Activated naive CD8-positive, alpha-beta T cell treated with anti-CD3 and anti-CD28 coated beads, Interleukin-2, amount 10 ng/mL, durations not matched to agents 7 days and 5 days (primary cell): ENCODE measurements at places on chromosomes 3 and 15. TPM values are rescaled to one million over a fixed set of nuclear protein-coding genes. Genes with fewer than 3 reads are reported as not detected.

DNA sequence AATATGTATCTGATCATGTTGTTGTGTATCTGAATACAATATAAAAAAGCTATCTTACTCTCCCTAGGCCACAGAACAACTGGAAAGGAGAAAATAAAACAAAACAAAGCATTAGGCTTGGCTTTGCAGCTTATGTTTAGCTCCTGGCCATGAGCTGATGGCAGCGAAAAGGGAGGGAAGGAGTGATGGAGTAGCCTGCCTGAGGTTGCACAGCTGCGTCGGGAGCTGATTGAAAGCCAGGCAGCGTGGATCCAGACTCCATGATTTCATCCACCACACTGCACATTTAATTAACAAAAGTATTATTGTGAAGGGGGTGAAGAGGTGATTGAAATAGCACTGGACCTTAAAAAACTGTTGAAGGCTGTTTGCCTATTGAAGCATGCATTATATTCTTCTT, 212.2 kb downstream of the GABRG3 start:
- DNase-seq: no peak

The C3orf52 gene
- 2.1 TPM for total RNA-seq

The FBXO40 gene
- not detected for total RNA-seq

The PTPN9 gene
- 35.8 TPM for total RNA-seq

DNA sequence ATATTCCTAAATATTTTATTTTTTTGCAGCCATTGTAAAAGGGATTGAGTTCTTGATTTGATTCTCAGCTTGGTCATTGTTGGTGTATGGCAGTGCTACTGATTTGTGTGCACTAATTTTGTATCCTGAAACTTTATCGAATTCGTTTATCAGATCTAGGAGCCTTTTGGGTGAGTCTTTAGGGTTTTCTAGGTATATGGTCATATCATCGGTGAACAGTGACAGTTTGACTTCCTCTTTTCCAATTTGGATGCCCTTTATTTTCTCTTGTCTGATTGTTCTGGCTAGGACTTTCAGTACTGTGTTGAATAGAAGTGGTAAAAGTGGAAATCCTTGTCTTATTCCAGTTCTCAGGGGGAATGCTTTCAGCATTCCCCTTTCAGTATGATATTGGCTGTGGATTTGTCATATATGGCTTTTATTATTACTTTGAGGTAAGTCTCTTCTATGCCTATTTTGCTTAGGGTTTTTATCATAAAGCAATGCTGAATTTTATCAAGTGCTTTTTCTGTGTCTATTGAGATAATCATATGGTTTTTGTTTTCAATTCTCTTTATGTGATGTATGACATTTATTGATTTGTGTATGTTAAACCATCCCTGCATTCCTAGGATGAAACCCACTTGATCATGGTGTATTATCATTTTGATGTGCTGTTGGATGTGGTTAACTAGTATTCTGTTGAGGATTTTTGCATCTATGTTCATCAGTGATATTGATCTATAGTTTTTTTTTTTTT, 11.4 kb upstream of the SLC9A9 start:
- DNase-seq: no peak

- DNase-seq: no peak
Measured at GRCh38 chr15:40543631-40544294, 21.1 kb downstream of the CCDC32 start.

- DNase-seq: no peak
Measured at GRCh38 chr15:40439461-40439959, 1.2 kb upstream of the BAHD1 start.

GRCh38 chr3:9732080-9732739, 675 bp downstream of the BRPF1 start:
- DNase-seq: peak; percentile 78

GRCh38 chr15:60421544-60421943, 23.8 kb upstream of the ANXA2 start:
- DNase-seq: no peak

- no peak for DNase-seq
Measured at GRCh38 chr3:10370429-10370828, 49.5 kb upstream of the SEC13 start.

The GABRR3 gene
- total RNA-seq: not detected

DNA sequence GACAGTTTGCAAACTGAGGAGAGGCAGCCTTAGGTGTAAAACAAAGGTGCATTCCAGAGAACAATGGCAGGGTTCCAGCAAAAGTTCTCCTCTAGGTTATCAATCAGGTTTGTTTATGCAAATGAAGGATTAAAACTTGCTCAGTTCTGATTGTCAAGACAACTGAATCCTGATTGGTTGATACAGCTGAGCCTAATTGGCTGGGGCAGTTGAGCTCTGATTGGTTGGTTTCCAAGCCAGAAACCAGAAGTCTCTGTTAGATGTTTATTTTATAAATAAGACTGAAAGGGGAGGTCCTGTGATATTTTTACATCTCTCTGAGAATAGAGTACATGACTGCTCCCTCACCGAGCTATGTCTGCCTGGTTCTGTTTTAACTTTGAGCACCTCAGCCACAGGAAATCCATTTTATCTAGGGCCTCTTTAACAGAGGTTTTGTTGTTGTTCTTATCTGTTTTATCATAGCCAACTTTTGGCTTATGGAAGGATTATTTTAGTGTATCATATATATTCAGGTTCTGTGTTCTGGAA, 37.8 kb downstream of the PPM1L start:
- DNase-seq: no peak

GRCh38 chr3:191631496-191631895, 170.5 kb downstream of the PYDC2 start:
- DNase-seq: no peak

DNA sequence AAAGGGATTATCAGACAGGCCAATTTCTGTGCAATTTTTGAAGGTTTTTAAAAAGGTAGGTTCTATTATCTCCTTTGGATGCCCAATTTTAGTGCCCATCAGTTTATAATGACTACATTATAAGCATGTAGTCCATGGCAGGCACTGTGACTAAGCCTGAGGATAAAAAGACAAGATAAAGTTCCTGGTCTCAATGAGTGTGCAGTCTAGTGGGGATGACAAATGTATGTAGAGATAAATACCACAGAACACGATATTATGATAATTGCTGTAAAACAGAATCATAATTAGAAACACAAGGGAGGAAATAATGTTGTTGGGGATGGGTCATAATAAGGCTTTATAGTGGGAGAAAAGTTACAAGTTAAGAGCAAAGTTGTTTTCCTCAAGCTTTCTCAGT, 163.1 kb downstream of the ZNF385D start:
- DNase-seq: no peak

GRCh38 chr15:85326291-85326690, 54.1 kb upstream of the AKAP13 start:
- no peak for DNase-seq

DNA sequence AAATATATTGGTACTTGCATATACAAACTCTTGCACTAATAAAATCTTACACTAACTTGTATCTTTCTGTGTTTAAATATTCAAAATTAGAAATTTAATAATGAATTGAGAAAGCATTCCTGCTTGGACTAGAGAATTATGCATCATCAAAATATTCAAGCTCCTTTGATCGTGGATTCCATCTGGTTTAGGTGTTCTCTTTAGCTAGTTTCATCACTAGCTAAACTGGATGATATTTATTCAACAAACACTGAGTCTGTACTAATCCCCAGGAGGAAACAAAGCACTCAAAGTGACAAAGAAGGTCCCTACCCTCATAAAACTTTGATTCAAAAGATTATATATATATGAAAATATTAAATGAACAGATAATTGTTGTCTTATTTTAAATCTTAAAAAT, 1360.9 kb upstream of the ALCAM start:
- DNase-seq: no peak

GRCh38 chr3:64872345-64872744, 184.5 kb upstream of the ADAMTS9 start:
- no peak for DNase-seq

GRCh38 chr3:125231895-125232294, 19.3 kb upstream of the SLC12A8 start:
- DNase-seq: no peak

The ZBBX gene
- total RNA-seq: not detected

DNA sequence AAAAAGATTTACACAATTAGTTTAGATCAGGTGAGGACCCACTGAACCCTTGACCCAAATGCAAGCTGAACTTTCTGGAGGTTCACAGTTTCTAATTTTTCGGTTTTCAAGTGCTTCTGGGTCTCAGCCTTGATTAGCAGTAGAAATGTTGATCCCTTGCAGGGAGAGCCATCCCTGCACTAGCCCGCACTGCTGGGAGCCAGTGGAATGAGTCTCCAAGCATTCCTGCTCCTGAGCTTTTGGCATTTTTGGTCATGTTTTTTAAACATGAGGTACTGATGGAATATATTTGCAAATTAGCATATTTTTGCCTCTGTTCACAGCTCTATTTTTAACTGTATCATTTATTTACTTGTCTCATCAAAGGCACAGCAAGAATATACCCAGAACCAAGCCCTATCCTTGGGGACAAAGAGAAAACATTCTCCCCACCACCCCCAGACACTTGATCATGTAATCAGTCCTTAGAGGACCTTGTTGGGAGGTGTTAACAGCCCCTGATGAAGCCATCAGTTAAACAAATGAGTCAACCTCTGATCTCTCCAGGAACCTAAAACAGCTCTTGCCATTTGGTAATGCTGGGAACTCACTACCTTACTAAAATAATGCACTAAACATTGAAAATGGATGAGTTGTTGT, 119.0 kb upstream of the CTDSPL start:
- no peak for DNase-seq
